ENCODE measurements at places on chromosomes 3 and 15.

GRCh38 chr3:168157099-168157700 lies 61.5 kb upstream of the GOLIM4 start:
- no peak for DNase-seq

DNA sequence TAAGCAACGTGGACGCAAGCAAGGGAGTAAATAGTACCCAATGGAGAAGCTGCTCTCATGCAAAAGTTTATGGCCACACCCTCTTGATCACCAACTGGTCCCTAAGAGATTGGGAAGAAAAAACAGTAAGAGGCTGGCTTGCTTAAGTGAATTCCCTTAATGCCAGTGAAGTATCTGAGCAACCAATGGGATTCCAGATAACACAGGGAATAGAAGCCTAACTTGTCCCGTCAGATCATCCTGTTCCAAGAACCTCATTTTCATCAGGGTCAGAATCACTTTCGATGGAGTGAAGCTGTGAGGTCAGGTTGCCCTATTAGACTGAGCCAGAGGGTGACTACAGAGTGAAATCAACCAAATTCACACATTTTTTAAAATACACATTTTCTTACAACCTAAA lies 104.3 kb downstream of the CD47 start:
- DNase-seq: no peak

- DNase-seq: no peak
Observed at GRCh38 chr3:31409866-31410265, 122.9 kb upstream of the STT3B start.

DNA sequence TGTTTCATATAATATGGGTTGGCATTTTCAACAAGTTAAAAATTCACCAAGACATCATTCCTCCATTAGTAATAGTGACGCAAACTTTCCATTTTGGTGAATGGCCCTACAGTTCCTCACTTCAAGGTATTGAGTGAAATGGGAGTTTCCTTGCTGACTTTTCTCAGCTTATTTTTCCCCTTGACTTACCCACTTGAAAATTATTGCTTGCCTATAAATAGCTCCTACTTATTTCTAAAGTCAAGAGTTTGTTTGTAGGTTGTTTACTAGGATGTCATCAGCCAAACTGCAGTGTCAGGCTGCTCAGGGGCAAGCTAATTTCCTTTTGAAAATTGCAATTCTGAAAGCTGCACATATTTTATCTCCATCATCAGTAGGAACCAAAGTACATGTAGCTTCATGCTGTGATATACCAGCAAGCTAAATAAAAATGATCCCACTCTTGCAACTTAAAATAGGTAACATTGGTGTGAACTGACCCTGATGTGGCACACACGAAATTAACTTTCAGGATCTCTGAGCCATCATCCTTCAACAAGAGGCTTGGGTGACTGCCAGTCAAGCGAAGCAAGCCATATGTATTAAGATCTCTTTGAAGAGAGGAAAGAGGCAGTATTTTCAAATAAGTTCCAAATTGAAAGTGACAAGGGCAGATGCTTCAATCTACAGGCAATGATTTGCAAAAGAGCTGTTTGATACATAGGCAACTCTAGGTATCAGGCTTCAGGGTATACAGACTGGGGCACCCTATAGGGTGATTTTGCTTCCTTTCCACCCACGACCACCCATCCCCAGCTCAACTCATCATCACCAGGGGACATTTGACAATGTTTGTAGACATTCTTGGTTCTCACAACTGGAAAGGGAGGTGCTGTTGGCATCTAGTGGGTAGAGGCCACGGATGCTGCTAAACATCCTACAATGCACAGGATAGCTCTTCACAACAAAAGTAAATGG lies 66.8 kb upstream of the RASGRP1 start:
- no peak for DNase-seq

DNA sequence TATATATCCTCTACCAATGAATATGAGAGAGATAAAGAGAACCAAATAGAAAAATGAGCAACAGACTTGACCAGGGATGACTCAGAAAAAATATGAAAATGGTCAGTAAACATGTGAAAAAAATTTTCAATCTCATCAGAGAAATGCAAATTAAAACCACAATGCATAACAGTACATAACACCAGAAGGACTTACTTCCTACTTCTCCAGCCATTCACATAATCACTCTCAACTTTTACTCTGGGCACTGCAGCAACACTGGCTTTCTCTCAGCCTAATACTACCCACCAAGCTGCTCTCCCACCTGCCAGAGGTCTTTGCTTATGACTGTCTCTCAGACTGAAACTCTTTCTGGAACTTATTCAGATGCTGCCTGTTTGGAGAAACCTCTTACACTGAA lies 49.4 kb downstream of the DPH6 start:
- DNase-seq: no peak

- no peak for DNase-seq
Observed at GRCh38 chr15:67248011-67248505, 6.4 kb downstream of the AAGAB start.

All from activated CD8-positive, alpha-beta memory T cell treated with anti-CD3 and anti-CD28 coated beads for 1 hour (primary cell).